ENCODE measurements at places on chromosomes 4 and X.
A peak's percentile ranks its signal among the peaks of the same experiment; 100 is the strongest.

- no peak for DNase-seq
Measured at GRCh38 chr4:3498901-3499510, 33.2 kb downstream of the LRPAP1 start.

- DNase-seq, result no peak
Measured at GRCh38 chr4:87967193-87967592, 8.3 kb upstream of the SPP1 start.

GRCh38 chr4:74320559-74321118, 12.4 kb downstream of the EPGN start:
- DNase-seq, result peak; percentile 62

GRCh38 chr4:5066101-5066500, 14.8 kb downstream of the STK32B start:
- DNase-seq, result no peak

DNA sequence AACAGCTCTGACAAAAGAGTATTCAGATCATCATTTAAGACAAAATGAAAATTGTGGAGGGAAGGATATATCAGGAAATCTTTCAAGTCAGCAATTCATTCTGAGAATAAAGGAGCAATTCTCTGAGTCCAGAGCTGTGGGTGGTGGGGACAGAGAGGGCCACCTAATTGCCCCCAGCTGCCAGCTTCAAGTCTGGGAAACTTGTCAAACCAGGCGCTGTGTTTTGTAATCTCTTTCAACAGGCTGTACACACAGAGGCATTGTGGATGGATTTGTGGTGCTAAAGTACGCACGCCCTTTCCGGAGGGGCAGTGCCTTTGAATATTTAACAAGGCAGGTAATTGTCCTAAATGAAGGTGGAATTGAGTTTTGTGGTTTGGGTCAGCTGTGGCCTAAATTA, 591.1 kb upstream of the BOD1L1 start:
- DNase-seq, result no peak

- DNase-seq, result no peak
Measured at GRCh38 chrX:31057691-31058090, 14.2 kb downstream of the FTHL17 start.

GRCh38 chr4:109902559-109903251, 10.0 kb upstream of the EGF start:
- no peak for DNase-seq

DNA sequence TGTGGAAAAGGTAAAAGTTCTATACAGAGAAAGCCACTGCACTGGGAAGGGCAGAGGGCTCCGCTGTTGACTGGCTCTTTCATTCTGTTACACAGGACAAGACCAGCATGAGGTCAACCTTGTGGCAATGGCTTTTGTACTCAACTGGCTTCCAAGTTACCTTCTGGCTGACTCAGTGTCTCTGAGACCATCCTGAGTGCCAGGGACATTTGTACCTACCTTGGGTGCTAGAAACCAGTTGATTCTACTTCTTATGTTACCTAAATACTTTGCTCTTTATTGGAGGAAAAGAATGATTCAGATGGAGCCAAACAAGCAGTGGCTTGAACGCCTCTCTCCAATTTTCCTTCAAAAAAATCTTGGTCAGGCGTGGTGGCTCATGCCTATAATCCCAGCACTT, 123.2 kb downstream of the RBM47 start:
- DNase-seq, result no peak

- no peak for DNase-seq
Measured at GRCh38 chr4:185779517-185779916, 32.5 kb downstream of the SORBS2 start.

- no peak for DNase-seq
Measured at GRCh38 chrX:22739276-22739675, 260.5 kb upstream of the DDX53 start.

- no peak for DNase-seq
Measured at GRCh38 chr4:152180369-152180768, 355.5 kb downstream of the FBXW7 start.

- no peak for DNase-seq
Measured at GRCh38 chr4:38560340-38560739, 103.7 kb upstream of the KLF3 start.

- peak; percentile 96 for DNase-seq
Measured at GRCh38 chr4:153426207-153426885, 39.8 kb upstream of the TMEM131L start.

GRCh38 chrX:31128855-31129254, 57.0 kb upstream of the FTHL17 start:
- DNase-seq, result no peak

- DNase-seq, result no peak
Measured at GRCh38 chrX:103608306-103608963, 672 bp downstream of the TCEAL3 start.

GRCh38 chrX:68710870-68711576, 63.6 kb downstream of the STARD8 start:
- DNase-seq, result no peak

- DNase-seq, result no peak
Measured at GRCh38 chrX:11010476-11010875, 100.7 kb upstream of the HCCS start.

DNA sequence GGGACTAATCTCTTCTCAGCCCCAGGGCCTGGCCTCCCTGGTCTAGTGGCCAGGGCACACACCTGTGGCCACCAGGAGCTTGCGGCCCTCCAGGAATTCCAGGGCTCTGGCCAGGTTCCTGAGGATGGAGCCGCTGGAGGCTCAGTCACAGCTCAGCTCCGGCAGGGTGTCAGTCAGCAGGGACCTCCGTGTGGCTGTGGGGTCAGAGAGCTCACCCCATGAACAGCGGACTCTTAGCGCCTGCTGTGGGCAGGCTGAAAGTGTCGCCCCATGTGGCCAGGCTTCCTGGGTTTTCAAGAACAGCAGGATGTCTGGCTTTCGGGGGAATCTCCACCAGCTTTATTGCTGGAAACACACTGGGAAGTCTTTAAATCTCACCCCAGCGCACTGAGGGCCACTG, 19.3 kb upstream of the SH3TC1 start:
- no peak for DNase-seq

- DNase-seq, result no peak
Measured at GRCh38 chr4:53098681-53099121, 236.6 kb downstream of the RASL11B start.

- no peak for DNase-seq
Measured at GRCh38 chrX:152817078-152817764, 13.3 kb downstream of the CETN2 start.

- no peak for DNase-seq
Measured at GRCh38 chr4:149896432-149896831, 80.8 kb upstream of the IQCM start.

DNA sequence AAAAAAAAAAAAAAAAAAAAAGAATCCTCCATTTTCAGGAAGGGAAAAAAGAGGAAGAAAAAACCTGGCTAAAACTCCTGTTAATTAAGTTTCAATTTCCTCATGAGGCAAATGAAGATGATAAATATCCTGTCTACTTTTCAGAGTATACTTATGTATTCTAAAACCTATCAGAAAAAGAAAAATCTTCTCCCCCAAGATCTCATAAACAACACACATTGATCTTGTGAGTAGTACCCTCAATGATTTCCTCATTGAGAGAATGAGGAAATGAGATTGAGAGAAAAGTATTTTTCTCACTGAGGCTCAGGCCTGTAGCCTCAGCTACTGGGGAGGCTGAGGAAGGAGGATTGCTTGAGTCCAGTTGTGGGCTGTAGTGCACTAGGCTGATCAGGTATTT, 146.7 kb downstream of the TET2 start:
- DNase-seq, result no peak

DNA sequence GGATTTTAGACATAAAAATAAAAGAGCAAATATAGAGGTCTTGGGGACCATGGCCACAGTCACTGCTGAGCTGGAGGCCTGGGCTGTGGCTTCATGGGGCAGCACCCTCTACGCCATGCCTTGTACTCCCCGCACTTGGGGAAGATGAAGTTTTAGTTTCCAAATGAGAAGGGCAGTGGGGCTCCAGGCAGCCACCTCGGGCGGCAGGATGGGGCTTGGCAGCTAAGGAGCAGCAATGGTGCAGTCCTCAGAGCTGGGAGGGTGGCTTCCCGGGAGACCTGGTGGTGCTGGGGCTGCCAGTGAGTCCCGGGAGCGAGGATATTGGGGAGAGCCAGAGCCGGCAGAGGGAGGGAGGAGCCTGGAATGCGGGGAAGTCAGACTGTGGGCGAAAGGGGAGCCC, 2.4 kb downstream of the CXCR3 start:
- no peak for DNase-seq

DNA sequence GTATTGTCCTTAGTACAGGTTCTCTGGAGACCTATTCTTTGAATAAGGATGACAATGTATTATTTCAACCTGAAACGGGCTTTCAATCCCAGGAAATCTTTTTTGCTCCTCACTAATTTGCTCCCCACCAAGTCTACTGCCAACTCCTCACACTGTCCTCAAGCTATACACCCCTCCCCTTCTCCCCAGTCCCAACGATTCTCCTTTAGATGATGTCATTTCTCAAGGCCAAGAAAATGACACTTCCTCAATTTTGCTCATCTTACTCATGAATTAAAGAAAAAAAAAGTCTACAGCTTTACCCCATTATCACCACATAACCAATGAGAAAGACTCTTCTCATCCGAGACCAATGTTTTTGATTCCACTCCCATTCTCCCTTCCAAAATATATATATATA, 20.6 kb downstream of the AP1S2 start:
- no peak for DNase-seq

DNA sequence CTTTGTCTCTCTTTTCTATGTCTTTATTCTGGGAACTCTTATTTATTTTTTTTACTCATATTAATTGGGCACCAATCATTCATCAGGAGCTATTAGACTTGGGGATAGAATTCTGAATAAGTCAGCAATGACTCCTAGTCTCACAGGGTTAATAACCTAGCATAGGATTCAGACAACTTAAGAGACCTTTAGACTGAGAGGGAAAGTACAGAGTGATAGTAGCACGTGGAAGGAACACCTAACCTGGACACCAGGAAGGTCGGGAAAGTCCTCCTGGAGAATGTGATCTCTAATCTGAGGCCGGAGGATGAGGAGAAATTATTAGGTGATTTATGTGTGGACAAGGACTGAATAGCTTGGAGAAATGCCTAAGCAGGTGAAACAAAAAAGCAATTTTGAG, 3.9 kb upstream of the SYNPO2 start:
- DNase-seq, result no peak

DNA sequence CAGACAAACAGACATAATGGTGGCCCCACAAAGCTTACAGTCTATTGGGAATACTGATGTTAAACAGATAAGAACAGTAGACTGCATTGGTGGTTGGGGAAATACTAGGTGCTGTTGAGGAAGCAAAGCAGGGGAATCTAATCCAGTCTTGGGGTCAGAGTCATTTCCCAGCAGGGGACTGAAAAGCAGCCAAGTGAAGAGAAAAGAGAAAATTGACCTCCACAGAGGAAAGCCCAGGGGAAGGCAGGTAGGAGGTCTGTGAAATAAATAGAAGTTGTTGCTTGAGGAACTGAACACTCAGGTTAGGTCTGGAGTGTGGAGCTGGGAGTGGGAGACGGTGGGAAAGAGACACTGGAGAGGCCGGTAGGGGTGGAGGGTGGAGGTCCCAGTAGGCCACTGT, 33.0 kb upstream of the LEF1 start:
- no peak for DNase-seq

DNA sequence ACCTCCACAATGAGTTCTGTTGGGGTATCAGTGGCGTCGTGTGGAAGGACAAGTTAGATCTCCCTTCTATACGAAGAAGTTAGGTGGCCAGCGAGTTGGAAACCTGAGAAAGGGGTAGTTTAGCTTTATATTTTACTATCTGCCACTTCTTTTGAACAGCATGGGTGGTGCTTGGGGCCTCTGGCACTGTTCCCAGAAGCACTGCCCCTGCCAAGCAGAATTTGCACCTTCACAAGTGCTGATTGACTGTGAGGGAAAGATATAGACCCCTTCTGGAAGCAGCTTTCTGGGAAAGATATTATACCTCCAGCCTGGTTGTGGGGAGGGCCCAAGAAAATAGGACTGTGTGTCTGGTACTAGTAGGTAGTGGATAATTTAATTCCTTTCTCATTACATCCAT, 246.9 kb downstream of the FBXO8 start:
- DNase-seq, result no peak

GRCh38 chr4:604131-604530, 21.2 kb upstream of the PDE6B start:
- peak; percentile 45 for DNase-seq

All from Jurkat, Clone E6-1 (cell line).